ENCODE measurements at places on chromosomes 16 and 17.

DNA sequence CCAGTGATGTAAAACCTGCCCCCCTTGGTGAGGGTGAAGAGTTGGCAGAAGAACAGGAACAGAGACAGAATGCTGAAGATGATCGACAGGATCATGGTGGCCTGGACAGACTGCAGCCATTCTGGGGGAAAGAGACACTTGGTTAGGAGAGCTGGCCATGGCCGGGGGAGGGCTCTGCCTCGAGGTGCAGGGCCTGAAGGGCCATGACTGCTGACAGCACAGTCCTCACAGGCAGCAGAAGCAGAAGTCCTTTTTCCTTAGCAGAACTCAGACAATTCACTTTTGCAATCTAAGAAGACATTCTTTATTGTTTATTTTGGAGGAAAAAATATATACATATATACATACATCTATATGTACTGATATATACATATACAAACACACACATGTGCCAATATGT lies 25.6 kb downstream of the PMP22 start:
- DNase-seq, result no peak

DNA sequence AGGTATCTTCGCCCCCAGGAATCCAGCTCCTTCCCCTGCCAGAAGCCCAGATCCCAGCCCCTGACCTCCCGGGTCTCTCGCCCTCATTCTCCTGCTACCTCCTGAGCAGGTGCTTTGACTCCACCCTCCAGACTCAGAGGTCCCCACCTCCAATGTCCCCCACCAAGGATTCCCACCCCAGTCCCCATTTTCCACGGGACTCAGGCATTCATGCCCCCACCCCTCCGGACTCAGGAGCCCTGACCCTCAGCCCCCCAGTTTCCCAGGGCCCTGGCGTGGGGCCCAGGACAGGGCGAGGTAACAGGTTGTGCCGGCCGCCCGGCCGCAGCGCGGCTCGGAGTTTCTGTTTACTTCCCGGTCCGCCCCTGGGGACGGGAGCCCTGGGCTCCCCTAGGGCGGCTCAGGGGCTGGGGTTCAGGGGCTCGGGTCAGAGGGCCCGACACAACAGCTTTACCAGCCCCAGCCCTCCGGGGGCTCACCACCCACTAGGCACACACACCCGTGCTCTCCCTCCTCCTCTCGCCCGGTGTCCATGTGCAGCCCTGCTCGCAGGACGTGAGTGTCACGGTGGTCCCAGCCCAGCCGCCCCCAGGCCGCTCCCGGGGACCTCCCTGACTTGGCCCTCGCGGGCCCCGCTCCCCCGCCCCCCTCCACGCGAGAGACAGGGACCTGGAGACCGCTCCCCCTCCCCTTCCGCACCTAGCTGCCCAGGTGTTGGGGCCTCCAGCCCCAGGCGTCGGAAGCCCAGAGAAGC lies 595 bp downstream of the BICDL2 start:
- DNase-seq, result no peak

DNA sequence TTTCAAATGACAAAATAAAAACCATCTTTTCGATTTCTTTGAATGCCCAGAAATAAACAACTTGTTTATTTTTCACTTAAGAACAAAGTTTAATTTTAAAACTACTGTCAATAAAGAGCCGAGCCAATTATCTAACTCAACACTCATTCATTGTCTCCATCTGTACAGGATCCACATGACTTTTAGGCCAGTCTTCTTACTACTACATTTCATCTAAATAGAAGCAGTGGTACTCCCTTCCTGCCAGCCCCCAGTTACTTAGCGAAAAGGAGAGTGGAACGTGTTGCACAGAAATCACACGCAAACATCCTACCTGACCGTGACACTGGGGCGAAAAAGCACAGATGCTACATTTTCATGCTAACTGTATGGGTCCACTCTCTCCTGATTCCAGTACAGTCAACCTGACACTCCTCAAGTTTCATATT lies 1.2 kb downstream of the GNA13 start:
- no peak for DNase-seq

DNA sequence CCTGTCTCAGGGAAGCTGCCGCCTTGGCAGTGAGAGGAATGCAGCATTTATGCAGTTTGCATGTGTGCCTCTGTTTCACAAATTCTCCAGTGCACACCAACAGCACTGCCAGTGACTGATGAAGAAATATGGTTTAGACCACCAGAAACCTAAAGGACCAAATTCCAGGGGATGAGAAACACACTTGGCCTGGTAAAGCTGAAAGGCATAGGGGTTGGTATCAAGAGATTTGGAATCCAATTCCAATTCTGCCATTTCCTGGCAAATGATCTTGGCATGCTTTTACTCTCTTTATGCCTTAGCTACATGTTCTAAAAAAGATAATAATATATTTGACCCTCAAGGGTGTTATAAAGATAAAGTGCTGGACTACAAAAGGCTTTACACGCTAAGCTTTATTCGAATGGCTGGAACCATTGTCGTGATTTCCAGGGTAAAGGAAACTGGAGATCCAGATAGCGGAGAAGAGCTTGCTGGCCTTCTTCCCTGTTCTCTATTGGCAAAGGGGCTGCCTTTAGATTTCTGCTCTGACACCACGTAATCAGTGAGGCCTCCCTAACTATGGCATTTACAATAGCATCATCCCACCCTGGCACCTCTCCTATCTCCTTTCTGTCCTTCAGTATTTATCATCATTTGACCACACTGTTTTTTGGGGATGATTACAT lies 359.8 kb upstream of the ASIC2 start:
- DNase-seq, result no peak

DNA sequence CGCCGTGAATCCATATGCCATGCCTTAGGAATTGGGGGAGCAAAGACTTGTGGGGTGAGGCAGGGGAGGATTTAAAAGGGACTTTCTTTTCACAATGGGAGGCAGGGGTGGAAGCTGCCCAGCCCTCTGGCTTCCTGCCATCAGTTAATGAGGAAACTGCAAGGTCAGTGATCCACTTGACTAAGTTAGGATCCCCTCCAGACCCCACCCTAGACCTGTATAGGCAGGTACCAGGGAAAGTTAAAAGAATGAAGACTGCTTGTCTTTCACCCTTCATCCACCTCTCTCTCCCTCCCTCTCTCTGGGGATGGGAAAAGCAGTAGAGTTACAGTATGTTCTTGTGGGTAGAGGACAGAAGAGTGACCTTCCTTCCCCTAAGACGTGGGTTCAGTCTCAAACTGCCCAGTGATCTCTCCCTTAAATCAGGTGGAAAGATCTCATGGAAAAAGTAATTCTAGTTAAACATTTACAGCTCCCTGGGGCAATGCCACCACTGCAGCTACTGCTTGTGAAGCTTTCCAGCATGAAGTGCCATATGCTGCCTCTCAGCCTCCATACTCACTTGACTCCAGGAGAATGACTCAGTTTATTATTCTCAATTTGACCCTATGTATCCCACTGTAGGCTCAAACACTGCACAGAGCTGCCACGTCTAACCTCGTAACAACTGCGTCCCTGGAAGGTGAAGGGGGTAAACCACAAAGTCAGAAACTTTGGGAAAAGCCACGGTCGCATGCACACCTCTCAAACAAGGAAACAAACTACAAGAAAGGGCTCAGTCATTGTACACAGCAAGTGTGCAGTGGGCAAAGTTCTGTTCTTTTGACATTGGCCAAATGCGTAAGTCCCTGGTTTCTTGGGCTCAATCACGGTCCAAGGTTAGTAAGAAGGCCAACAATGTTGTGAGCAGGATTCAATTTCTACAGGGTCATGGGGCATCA lies 1.2 kb downstream of the COA3 start:
- no peak for DNase-seq

- no peak for DNase-seq
Measured at GRCh38 chr16:11092788-11093571, 148.6 kb downstream of the CLEC16A start.

DNA sequence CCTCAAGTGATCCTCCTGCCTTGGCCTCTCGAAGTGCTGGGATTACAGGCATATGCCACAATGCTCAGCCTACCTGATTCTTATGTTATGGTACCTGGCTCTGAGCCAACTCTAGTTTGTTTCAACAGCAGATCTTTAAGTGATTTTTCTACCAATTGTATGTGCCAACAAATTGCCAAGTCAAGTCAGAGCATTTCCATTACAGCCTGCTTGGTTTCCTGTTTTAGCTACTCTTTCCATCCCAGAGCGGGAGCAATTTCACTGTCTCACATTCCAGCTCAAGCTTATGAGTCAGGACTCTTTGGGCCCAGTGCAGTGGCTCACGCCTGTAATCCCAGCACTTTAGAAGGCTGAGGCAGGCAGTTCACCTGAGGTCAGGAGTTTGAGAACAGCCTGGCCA lies 30.8 kb upstream of the RBBP6 start:
- peak; percentile 76 for DNase-seq

GRCh38 chr16:57178793-57179212 lies 7.0 kb downstream of the PSME3IP1 start:
- DNase-seq, result no peak

DNA sequence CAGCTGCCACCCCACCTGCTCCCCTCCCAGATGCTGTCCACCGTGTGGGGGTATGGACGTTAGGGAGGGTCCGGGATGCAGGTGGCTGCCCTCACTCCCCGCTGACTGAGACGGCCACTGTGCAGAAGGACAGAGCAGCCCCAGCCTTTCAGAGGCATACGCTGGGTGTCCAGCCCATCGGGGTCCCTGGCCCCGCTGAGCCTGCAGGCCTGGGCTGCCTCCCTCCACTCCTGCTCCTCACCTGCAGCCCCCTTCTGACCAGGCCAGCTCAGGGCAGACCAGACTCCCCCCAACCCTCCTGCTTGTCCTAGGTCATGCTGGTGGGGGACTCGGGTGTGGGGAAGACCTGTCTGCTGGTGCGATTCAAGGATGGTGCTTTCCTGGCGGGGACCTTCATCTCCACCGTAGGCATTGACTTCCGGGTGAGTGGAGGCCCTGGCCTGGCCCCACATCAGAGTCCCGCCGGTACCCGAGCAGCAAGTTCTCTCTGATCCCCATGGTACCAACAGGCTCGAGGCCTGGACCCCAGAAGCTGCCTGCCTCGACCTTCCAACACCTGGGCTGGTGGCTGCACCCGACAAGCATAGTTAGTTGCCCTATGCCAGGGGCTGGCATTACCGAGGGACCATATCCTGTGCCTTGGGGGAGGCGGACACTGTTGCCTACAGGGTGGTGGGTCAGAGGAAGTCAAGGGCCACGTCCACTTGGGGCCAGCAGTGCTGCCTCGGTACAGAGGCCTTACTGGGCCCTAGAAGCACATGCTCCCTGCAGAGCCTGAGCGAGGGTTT lies 1.4 kb downstream of the RAB26 start:
- no peak for DNase-seq

DNA sequence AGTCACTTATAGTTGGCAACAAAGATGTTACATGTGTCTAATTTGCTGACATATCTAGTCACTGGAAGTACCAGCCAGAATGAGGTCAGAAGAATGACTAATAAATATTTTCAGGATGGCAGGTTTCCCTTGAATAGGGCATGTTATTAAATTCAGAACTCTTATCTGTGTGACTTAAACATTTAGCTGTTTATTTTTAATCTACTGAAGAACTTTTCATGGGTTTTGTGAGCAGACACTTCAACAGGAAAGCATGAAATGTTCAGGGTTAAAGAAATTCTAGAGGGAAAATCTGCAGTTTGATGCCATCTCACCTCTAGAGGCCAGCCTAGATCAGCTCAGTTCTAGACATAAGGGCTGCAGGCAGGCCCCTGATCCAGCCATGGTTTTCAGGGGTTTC lies 13.2 kb downstream of the JPT2 start:
- peak; percentile 45 for DNase-seq

DNA sequence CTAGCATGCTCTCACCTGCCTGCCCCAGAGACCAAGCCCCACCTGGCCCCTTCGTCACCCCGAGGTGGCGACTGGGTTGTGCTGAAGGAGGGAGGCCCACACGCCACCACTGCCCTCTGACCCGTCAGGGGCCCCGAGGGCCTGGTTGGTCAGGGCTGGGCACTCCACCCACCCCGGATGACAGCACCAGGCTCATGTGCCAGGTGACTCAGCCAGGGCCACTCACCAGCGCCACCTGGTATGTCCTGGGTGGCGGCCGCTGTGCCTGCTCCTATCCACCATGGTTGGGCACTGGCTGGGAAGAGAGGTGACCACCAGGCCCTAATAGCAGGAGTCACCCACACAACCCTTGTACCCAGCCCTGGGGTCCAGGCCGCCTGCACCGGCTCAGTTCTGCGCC lies 68.9 kb downstream of the JPH3 start:
- DNase-seq, result no peak

GRCh38 chr17:74216505-74216904 lies 3.1 kb downstream of the TTYH2 start:
- no peak for DNase-seq

DNA sequence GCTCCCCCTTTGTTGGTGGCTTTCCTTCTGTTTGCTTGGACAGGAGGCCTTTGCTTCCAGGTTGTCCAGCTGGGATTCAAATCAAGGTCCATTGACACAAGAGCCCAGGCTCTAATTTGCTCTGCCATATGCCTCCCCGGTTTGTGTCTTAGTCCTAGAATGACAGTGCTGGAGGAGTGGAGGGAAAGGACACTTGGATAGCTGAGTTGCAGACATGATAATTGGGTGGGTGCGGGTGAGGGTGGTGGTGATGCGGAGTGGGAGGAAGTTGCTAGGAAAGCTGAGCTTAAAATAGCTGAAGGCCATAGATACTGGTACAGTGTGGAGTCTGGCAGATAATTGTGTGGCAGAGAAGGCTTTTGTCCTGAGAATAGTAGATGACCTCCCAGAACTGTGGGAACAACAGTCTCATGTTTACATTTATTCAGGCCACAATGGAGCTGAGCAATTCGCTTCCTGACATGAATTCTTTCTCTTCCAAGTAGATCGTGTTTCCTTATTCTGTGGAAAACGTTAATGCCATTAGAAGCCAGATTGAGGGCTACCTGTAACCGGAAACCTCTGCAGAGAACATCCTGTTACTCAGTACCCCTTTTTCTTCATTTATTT lies 23.8 kb downstream of the SEC14L1 start:
- no peak for DNase-seq

GRCh38 chr17:53420035-53420641 lies 402.6 kb upstream of the KIF2B start:
- DNase-seq, result no peak

DNA sequence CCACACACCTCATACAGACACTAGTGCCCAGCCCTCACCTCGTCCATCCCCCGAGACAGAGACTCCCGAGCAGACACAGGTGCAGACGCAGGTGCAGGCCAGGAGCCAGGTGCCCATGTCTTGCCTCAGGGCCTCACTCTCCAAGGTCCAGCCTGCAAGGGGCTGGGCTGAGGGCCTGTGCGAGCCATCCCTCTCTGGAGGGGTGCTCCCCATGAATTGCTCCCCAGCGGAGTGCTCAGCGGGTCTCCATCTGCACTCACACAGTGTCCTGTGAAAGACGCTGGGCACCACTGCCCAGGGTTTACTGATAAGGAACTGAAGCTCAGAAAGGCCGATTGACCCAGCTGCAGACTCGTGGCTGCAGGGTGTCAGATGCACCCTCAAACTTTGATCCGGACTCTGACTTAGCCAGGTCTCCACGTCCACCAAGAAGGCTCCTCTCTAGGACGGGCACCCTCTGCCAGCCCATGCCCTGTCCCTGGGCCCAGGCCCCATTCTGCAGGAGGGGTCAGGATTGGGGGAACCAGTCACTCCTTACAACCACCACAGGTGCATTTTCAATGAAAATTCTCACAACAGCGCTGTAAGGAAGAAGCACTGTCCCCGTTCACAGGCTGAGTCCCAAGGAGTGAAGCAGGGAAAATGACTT lies 16.9 kb downstream of the POLR3K start:
- no peak for DNase-seq

Measured in fibroblast of the aortic adventitia (primary cell).